Upper lobe of right lung (tissue), 1 donor: ENCODE measurements at places on chromosomes 11 and 22.

- no peak for DNase-seq
These were observed 65.6 kb downstream of the ISX start for GRCh38 chr22:35131525-35132000.

DNA sequence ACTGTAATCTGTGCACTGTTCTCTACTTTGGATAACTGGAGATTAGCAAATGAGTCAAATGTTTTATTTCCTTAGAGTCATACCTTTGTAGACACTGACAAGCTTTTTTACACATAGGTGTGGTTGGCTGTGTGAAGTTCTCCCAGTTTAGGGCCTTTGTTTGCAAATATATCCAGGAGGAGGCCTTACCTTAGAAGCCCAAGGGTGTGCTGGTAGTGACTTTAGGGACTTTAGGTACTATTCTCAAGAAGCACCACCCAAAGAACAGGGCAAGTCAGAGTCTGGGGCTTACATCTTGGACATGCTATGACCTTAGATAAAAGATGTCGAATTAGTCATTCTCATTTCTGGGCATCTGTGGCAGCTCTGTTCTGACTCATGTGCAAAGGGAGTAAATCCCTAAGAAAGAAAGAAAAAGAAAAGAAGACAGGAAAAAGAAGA lies 4.8 kb upstream of the FAR1 start:
- DNase-seq: no peak

GRCh38 chr11:121575250-121575962 lies 122.6 kb upstream of the SORL1-AS1 start:
- peak; percentile 89 for DNase-seq

DNA sequence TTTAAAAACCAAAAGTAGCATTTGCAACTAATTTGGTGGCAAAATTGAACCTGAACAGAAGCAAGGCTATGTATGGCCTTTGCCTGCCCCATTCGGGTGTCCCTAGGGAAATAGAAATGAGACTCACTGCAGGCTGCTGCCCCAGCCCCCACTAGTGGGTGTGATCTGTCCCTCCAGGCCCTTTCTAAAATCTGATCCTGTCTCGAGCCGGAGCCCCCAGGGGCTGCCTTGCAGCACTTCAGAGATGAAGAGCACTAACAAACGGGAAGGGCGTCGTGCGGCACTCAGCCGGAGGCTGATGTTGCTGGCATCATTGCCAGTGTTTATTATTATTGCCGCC lies 43.2 kb downstream of the CD82 start:
- DNase-seq: no peak

DNA sequence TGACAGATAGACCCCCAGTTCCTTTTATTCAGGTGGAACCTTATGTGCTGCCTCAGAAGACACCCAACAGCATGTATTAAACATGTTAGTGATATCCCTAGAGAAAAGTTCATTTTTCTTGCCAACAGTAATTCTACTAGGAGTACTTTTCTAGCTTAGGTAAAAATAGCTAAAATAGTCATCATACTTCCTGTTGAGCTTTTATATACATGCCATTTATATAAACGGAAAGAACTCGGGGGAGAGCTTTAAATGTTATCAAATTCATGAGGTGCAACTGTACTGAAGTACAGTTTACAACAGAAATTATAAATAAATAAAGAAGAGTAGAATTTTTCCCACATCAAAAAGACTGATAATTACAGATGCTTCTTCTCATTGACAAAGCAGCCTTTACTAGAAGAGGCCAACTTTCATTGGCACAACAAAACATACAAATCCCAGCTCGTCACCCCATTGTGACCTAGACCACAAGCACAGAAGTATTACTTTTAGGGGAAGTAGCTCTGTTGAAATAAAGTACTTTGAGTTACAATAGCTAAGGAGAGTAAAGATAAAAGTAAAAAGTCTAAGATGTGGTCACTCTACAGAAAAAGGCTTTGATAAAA lies 59.1 kb upstream of the POU2AF2 start:
- no peak for DNase-seq

DNA sequence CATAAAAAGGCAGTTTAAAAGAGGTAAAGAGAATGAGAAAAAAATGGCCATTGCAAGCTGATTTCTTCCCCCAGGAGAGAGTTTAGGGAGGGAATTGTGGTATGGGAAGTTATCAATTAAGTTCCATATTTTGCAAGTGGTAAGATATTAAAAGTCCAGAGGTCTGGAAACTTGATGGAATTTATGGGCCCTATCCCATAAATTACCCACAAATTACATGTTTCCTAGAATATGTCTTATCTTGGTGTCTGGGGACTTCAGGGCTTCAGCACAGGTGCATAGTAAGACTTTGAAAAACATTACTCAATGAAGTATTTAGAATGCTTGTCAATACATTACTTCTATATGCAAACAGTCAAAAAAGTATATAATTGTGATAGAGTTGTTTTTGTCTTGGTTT lies 614.9 kb upstream of the LRRC4C start:
- DNase-seq: no peak

GRCh38 chr11:13776134-13776815 lies 107.8 kb downstream of the FAR1 start:
- no peak for DNase-seq

DNA sequence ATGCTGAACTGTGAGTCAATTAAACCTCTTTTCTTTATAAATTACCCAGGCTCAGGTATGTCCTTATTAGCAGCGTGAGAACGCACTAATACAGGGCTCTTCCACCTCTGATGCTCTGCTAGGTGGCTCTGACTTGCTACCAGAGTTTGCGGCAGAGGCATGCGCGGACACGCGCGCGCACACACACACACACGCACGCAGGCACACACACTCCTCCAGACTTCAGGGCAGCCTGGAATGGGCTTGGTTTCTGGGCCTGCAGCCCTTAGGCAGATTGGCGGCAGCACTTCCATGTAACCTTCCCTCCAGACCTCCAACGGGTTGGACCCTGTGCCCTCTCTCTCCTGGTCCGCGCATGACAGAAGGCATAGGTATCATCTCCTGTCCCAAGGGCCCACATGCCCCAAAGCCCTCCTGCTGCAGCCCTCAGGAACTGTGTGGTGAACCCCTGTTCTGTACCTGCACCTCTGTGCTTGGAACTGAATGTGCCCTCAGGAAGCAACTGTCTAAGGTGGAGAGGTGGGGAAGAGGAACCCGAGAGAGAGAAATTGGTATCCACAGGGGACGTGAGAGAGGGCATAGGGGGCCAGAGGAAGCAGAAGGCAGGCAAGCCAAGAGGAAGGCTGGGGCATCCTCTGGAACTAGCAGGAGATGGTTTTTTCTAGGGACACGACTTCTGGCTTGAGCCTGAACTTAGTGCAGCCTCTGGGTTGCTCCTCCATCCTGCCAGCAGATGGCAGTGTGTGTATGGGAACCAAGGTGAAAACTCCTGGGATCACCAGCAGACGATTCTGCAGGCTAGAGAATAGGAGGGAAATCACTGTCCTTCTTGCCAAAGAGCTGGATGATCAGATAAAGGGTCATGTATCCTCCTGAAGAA lies 23.4 kb upstream of the RIC3 start:
- no peak for DNase-seq

- DNase-seq: no peak
These were observed 35.9 kb upstream of the LYVE1 start for GRCh38 chr11:10604340-10604748.

DNA sequence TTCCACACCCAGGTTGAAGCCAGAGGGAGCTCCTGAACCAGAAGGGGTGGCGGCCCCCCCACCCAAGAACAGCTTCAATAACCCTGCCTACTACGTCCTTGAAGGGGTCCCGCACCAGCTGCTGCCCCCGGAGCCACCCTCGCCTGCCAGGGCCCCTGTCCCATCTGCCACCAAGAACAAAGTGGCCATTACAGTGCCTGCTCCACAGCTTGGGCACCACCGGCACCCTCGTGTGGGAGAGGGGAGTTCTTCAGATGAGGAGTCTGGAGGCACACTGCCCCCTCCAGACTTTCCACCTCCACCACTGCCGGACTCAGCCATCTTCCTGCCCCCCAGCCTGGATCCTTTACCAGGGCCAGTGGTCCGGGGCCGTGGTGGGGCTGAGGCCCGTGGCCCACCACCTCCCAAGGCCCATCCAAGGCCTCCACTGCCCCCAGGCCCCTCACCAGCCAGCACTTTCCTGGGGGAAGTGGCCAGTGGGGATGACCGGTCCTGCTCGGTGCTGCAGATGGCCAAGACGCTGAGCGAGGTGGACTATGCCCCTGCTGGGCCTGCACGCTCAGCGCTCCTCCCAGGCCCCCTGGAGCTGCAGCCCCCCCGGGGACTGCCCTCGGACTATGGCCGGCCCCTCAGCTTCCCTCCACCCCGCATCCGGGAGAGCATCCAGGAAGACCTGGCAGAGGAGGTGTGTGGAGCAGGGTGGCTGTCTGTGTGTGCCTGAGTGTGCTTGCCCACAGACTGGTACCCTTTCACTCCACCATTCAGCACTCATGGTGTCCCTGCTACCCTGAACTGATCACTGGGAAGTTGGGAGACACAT lies 6.7 kb downstream of the PHOX2A start:
- DNase-seq: peak; percentile 60

DNA sequence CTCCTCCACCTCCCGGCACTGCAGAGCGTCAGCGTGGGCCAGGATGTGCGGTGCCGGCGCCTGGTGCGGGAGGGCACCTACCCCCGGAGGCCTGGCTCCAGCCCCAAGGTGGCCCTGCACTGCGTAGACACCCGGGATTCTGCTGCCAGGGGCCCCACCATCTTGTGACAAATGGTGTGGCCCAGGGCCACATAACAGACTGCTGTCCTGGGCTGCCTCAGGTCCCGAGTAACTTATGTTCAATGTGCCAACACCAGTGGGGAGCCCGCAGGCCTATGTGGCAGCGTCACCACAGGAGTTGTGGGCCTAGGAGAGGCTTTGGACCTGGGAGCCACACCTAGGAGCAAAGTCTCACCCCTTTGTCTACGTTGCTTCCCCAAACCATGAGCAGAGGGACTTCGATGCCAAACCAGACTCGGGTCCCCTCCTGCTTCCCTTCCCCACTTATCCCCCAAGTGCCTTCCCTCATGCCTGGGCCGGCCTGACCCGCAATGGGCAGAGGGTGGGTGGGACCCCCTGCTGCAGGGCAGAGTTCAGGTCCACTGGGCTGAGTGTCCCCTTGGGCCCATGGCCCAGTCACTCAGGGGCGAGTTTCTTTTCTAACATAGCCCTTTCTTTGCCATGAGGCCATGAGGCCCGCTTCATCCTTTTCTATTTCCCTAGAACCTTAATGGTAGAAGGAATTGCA lies 13.5 kb downstream of the TSKU start:
- DNase-seq: no peak

GRCh38 chr11:46846510-46846830 lies 390 bp upstream of the CKAP5 start:
- DNase-seq: no peak

- no peak for DNase-seq
These were observed 13.7 kb downstream of the EHD1 start for GRCh38 chr11:64864473-64865285.

GRCh38 chr11:19209617-19210370 lies 8.0 kb upstream of the CSRP3 start:
- DNase-seq: no peak

- DNase-seq: no peak
These were observed 11.4 kb downstream of the KDELR3 start for GRCh38 chr22:38479096-38479837.

DNA sequence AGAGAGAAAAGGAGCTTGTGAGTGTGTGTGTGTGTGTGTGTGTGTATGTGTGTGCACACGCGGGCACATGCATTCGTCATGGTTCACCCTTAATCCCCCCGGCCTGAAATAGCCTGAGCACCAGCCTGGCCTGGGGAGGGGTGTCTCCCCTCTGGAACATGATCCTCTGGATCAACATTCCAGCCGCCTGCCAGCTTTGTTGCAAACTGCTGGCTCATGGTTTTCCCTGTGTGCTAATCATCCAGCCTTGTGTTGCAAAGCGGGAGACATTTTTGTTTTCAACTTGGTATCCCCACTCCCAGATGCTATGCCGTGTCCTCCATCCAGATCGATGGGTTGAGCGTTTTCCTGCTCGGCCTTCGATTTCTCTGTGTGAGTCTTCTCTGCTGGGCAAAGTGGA lies 94.3 kb downstream of the FEZ1 start:
- no peak for DNase-seq

DNA sequence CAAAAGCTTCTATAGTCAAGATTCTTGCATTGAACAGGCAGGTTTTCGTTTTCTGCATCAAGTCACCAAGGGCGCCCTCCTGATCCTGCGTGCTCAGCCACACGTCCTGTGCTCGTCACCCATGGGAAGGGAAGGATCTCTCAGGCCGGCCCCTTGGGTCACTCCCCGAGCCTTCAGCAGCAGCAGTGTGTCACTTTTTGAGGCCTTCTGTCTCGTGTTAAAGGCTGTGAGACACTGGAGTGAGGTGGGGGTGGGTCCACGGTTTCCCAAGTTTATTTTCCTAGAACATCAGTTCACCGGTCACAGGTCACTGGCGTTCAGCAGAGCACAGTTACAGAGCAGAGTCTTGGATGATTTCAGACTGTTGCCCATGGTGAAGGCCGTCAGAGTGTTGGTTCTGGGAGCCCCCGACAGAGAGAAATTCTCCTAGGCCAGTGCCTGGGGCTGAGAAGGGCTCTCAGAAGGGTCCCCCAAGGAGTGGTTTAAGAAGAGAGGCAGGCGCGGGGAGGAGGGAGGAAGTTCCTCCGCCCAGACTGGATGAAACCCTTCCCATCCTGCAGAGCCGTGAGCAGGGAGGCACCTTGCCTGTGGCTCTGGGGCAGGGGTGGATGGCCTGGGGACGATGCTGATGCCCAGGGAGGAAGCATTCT lies 13.5 kb upstream of the ADORA2A start:
- no peak for DNase-seq

GRCh38 chr22:38900677-38901076 lies 28.7 kb upstream of the CBX6 start:
- DNase-seq: no peak

DNA sequence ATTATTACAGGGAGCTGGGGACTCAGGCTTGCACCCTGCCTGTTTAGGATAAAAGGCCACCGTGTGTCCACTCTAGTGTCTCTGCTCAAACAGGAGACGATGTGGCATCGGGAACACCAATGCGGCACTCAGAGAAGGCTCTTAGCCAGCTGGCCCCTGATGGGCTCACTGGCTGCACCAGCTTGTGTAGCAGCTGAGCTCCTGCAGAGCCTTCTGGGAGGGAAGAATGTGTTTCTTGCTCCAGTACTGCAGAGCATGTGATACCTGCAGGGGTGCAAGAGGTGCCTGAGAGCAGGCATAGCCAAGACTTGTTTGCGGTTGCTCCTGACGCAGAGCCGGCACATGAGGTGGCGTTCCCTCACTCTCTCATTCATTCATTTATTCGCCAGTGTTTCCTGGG lies 44.4 kb upstream of the KCNQ1OT1 start:
- peak; percentile 19 for DNase-seq
